Stimulated activated CD4-positive, alpha-beta T cell treated with anti-CD3 and anti-CD28 coated beads, Interleukin-15, amount 100 ng/mL, for 1 hour (primary cell): ENCODE measurements at places on chromosomes 5 and 9.

- no peak for DNase-seq
Observed at GRCh38 chr9:33320568-33321261, 30.4 kb downstream of the NFX1 start.

DNA sequence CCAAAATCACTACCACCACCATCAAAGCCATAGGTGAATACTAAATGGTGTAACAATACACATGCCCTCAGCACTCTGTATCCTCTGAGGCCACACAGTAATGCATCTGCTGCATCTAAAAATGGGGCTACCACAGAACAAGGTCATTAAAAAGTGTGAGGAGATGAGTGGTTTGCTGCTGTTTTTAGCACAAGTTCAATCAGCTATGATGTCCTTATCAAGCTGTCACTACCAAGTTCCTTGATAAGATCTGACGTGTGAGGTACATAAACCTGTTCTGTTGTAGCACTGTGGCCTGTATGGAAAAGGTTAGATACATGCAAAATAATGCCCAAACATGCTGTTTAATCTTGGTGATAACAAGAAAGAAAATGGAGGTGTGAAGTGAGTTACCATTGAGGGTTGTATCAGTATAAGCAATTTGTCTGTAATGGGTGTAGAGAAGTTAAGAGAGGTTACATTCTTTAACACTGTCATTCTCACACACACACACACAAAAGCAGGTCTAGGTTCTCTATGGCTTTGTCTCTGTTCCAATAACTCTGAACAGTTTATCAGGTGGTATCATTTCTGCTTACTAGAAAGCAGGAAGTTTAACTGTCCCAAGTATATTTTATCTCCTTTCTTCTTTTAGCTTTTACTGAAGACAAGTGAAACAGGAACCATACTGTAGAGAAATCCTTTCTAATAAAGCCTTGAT, 252.9 kb downstream of the CWC27 start:
- no peak for DNase-seq

- DNase-seq = no peak
Observed at GRCh38 chr9:132383462-132383883, 23.2 kb downstream of the TTF1 start.

- DNase-seq = no peak
Observed at GRCh38 chr5:168165221-168165914, 126.1 kb upstream of the WWC1 start.

GRCh38 chr5:5826911-5827310, 404.4 kb downstream of the ICE1 start:
- DNase-seq = no peak

GRCh38 chr5:170920196-170920595, 58.4 kb downstream of the RANBP17 start:
- DNase-seq = no peak

DNA sequence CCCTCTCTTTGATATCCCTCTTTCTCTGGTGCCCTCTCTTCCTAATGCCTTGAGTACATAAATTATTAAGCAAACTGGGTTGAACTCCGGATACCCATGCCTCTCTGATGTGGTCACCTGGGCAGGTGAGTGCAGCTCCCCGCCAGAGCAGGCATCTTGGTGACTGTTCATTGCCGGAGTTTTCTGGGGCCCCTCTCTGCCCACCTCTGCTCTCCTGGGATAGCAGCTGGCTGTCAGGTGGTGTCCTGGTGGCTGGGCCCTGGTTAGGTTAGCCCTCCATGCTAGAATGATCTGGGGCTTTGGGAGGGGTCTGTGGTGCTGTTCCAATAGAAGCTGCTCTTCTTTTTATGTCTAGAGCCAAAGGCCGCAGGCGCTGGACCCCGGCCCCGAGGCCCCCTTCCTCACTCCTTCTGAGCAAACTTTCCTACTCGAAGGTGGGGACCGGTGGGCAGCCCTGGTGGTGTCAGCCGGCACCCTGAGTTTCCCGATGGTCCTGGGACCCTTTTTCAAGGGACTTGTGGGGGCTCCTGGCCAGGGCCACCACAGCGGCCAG, 4.9 kb upstream of the SCGB3A1 start:
- DNase-seq = no peak

- DNase-seq = no peak
Observed at GRCh38 chr5:171628633-171628974, 157.0 kb upstream of the SMIM23 start.

DNA sequence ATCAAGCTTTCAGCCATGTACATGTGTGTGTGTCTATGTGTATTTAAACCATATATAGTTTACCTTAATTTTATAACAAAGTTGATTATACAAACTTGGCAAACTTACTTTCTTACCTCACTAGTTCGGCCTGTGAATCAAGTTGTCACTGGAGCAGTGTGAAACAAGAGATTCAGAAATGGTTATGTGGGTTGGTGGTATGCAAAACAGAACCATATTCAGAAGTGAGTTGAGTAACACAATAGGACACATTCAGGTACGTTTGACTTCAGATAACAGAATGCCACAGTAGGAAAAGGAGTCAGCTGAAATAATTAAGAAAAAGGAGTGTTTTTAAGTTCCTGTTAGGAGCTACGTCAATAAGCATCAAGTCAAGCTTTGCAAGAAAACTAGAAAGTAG, 21.5 kb downstream of the XPA start:
- no peak for DNase-seq

DNA sequence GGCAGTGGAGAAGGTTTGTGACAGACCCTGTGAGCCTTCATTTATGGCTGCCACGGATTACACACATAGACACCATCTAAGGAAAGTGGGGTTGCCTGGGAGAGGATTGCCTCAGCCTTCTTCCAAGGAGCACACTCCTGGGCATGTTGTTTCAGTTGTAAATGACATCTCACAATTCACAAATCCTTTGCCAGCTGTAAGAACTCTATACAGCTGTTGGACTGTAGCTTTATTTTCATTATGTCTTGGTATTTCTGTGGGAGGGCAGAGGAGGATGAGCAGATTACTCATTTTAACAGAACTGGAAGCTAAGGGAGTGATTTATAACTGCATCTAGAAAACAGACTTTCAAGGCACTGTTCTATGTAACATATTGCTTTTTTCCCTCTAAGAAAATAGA, 25.6 kb downstream of the MELK start:
- no peak for DNase-seq

DNA sequence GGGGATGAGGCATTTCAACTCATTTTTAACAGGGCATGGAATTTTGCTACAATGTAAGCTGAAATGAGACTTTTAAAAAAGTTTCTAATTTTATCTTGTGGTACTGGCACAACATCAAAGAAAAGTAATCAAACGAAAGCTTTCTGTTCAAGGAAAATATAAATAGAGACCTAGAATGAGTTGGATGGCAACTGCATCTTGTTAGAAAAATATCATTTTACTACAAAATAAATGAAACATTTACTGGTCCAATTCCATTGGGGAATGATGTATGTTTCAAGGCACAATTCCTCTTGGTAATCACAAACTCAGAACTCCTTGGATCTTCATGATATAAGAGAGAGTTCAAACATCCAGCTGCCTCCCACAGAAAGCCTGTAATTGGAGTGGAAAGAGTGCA, 102.8 kb downstream of the HMHB1 start:
- DNase-seq = no peak

DNA sequence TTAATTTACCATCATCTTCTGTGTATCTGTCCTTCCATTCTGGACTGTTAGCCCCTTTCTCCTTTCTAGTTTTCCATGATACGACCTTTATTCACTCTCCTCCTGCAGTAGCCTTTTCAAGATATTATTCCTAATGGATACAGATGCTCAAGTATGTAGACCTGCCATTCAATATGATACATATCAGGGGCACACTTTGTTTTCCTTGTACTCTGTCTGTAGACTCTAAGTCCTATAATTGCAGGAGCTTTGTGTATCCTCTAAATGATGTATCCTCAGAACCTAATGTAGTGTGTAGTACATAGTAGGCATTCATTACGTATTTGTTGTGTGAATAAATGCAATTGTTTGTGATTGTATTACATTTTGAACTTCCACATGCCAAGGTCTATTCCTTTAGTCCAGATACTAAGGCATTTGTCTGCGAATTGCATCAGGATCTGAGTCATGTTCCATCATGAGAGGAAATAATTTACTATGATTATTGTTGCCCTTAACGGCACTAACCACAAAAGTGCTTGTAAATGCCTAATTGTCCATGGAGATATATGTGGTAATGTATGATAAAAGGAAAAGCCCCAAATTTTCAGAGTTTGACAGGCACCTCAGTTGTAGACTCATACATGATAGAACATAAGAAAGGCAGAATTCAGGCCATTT, 57.1 kb upstream of the IZUMO3 start:
- DNase-seq = no peak

DNA sequence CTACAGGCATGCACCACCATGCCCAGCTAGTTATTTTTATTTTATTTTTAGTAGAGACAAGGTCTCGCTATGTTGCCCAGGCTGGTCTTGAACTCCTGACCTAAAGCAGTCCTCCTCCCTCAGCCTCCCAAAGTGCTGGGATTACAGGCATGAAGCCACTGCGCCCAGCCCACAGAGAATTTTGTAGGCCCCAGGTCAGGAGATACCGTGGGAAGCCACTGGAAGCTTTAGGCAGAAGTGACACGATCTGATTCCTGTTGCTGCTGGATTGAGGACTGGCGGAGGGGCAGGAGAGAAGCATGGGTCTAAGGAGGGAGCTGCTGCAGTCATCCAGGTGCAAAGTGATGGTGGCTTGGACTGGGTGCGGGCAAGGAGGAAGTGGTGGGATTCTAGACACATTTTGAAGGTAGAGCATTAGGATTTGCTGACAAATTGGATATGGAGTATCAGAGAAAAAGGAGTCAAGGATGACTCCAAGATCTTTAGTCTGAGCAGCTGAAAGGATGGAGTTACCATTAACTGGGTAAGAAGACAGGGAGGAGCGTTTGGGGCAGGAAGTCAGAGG, 20.7 kb downstream of the TCF7 start:
- no peak for DNase-seq

GRCh38 chr5:14739538-14739937, 75.0 kb downstream of the OTULIN start:
- DNase-seq = no peak

GRCh38 chr9:35566417-35566816, 38.6 kb upstream of the TESK1 start:
- DNase-seq = no peak

GRCh38 chr9:38451162-38451561, 26.9 kb upstream of the IGFBPL1 start:
- DNase-seq = no peak

DNA sequence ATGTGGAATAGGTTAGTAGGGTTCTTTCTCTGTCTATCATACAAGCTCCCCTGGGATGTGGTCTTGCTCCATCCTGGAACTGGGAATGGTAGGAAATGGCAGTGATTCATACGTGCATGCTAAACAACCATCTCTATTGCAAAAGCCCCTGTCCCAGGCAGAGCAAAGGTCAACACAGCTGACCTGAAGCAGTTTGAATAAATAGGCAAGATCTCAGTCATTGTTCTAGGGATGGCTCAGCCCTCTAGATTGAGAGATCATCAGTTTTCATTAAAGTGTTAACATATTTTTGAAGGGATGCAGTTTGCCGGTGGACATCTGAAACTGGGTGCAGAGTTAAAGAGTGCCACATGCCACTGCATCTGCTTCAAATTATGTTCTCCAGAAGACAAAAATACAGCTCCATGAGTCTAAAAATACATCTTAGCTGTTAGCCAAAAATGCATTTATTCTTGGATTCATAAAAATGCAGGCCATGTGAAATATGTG, 224.1 kb downstream of the ESM1 start:
- no peak for DNase-seq

GRCh38 chr9:95666096-95666784, 149.5 kb upstream of the PTCH1 start:
- DNase-seq = no peak

DNA sequence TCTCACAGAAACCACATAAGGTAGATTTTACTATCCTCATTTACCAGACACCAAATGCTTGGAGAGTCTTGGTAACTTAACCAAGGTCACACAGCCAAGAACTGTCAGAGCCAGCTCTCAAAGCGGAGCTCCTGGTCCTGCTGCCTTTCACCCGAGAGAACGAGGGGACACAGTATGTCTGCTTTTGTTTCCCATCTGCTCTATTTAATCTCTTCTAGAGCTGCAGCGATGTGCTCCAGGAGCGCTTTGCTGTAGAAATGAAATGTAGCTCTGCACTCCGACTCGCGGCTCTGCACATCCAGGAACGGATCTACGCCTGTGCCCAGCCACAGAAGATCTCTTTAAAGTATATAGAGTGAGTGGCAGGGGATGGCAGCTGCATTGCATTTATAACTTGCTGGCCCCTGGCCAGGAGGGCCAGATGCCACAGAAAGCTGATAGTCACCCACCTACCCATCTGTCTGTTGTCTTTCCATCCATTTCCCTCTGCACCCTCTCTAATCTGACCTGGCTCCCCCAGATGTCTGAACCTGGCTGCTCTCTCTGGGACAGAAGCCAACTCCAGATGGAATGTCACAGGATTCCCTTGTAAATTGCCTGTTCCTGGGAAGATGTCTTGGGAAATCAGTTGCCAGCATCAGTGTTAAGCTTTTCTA, 21.4 kb upstream of the TRMT10B start:
- DNase-seq = no peak

GRCh38 chr5:3365501-3366215, 230.0 kb upstream of the IRX1 start:
- no peak for DNase-seq

DNA sequence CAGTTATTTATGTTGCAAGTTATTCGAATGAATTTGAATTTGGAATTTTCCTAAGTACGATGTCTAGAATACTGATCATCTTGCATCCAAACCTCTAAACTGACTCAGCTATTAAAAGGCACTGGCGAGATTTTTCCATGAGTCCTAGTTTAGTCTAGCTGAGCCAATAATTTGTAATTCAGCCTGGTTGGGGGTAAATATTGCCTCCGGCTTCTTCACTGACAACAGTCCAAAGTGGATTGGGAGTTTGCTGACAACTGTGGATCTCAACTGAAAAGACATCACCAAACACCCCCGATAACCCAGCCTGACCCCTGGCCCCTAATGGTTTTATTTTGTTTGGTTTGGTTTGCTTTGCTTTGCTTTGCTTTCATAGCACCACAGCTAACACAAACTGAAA, 189.8 kb upstream of the DAPK1 start:
- DNase-seq = no peak

DNA sequence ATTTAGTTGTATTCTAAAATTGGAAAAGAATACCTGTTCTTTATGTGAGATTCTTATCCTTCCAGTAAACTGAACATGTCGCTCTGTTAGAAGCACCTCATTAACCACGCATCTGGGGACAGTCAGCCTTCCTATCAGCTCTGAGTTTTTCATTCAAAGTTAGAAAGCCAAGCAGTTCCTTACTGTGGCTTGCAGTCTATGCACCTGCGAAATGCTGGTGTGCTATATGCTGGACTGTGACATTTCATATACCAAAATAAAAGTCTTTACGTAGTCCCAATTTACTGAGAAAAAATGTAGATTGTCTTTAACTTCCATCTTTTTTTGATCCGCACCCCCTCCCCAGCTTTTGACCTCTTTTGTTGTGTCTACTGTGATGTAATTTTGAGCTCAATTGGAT, 4.3 kb downstream of the ANP32B start:
- DNase-seq = no peak

DNA sequence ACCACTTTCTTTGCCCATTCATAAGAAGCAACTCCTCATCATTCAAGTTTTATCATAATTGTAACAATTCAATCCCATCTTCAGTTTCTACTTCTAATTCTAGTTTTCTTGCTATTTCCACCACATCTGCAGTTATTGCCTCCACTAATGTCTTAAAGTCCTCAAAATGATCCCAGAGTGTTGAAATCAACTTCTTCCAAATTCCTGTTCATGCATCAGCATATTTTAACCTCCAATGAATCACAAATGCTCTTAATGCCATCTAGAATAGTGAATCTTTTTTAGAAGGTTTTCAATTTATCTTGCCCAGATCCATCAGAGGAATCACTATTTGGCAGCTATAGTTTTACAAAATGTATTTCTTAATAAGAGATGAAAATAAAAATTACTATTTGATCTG, 3.2 kb upstream of the SRP19 start:
- DNase-seq = no peak
